ACHN (cell line): ENCODE measurements at places on chromosomes 16 and 17.
A peak's percentile ranks its signal among the peaks of the same experiment; 100 is the strongest.

GRCh38 chr17:39660397-39661385 lies 4.5 kb upstream of the TCAP start:
- no peak for DNase-seq

- DNase-seq, result peak; percentile 47
These were observed 3.6 kb downstream of the PNMT start for GRCh38 chr17:39671651-39672521.

DNA sequence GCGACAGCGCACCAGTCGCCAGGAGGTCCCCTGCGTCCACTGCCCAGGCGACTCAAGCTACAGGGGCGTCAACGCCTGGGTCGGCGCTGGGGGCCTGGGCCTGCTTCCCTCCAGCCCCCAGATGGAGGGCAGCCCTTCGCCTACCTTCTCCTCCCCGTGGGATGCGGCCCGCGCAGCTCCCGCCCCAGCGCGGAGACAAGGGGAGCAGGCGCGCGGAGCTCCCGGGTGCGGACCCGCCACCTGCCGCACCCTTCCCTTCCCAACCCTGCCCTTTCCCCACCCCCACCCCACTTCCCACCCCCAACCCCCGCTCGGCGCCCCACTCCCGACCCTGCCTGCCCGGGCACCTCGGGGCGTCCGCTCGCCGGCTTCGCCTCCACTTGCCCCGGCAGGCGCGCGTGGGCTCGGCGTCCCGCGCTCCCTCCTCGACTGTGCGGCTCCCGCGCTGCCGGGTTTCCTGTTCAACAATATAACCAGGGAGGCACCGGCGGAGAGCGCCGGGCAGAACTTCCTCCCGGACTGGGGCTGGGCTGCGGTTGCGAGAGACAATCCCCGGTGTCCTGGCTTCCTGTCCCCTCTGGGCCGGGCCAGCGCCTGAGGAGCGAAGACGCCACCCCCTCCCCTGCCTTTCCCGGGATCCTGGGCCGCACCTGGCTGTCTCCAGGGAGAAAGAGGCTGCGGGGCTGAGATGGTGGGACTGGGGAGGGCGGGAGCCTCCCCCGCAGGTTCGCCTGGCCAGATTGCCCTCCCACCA lies at the start of gene ARHGAP27:
Gene ARHGAP27, minus strand, starts transcription at position 466 of the 754 bp plus-strand sequence. CDS start 2,591 bp downstream, outside the sequence.
- DNase-seq, result no peak

GRCh38 chr16:72807245-72807644 lies 240.7 kb downstream of the ZFHX3 start:
- no peak for DNase-seq

DNA sequence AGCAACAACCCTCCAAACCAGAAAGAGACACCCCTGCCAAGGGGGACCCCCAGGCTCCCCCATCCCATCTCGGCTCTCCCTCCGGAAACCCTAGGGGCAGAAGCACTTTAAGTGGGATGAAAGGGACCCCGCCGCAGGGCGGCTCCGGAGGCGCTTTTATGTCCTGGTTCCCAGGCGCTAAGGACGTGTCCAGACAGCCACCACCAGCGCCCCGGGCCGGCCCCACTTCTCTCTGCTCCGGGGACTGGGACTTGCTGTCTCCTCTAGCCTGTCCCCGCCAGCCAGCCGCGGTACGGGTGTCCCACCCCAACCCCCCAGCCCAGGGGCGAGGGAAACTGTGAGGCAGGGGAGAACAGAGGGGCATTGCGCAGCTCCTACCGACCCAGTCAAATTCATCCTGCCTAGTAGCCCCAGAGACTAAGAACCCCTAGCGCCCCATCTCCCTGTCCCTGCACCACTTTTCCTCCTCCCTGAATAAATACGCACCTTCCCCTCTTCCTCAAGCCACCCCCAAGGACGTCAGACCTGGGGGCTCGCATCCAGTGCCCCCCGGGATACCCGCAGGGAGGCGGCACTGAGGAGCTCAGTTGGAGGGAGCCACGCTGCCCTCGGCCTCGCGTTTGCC lies 4.1 kb downstream of the SP6 start:
- DNase-seq, result no peak

DNA sequence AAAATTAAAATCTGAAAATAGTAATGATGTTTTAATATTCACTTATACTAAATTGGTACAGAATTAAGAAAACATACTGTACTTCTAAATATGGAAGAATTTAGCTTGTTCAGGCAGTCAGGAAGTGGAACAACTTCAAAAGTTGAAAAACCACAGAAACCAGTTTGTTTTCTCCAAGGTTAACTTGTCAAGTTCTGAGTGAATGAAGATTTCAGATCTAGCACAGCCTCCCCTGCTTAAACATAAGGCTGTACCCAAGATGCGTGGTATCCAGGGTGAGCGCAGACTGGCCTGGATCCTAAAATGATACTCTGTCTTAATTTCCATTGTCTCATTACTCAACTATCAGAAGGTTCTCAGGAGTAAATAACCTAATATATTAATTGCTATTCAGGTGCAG lies 730.7 kb upstream of the KIF2B start:
- no peak for DNase-seq

DNA sequence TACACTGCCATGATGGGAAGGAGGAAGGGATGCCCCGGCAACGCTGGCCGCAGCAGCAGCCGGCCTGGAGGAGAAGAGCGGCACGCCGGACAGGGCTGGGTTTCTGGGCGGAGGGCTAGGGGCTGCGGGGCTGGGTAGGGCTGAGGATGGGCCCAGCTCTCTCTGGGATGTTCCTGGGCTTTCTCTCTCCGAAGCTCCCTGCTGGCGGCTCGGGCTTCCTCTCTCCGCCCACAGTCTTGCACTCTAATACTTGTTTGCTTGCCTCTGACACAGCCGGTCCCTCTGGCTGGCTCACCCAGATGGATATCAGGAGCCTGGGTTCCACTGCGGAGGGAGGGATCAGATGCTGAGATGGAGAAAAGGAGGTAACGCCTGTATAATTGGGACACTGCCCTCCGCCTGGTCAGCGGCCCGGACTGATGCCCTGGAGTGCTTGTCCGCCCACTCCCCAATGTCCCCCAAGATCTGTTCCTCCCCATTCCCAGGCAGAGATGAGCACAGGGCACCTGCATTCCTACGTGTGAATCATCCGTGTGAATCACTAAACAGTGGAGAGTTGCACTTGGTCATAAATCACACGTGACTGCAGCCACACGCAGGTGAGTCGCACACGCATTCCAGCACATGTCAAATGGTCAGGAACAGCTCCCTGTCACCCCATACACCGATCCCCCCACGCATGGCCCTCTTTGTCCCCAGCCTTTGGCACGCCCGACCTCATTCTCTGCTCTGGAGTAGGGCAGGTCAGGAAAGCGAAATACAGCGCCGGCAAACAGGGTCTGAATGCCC lies at the start of gene ALOXE3:
Gene ALOXE3, minus strand, starts transcription at position 535 of the 789 bp plus-strand sequence. Its CDS starts 524 bp downstream, at position 11.
- peak; percentile 83 for DNase-seq

GRCh38 chr16:11264155-11264832 lies 4.8 kb downstream of the TNP2 start:
- DNase-seq, result no peak

GRCh38 chr16:52384378-52384777 lies 162.6 kb downstream of the TOX3 start:
- DNase-seq, result no peak

GRCh38 chr17:43169561-43170139 lies 1.4 kb upstream of the NBR1 start:
- DNase-seq, result no peak

- DNase-seq, result no peak
These were observed 10.8 kb upstream of the KPNB1 start for GRCh38 chr17:47638903-47639302.

DNA sequence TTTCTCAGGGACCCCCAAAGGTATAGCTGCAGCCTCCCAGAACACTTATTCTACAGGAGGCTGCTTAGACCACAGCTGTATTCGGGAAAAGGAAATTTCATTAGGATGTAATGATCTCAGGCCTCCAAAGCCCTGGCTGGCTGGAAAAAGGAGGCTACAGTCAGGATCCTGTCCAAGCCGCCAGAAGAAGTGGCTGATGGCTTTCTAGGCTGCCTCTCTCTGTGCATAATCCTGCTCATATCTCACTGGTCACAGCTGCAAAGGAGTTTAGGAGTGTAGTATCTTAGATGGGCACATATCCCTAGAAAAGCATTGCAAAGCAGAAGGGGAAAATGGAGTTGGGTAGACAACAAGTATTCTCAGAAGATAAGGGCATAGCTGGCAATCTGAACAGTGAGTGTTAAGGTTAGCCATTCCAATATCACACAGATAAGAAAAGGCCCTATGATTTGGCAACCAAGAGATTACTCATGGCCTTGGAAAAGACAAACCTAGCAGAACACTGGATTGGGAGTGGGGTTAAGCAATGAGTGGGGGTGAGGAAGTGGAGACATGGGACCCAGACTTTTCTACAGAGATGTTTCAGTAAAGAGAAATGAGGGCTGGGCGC lies 26.0 kb upstream of the PRKCA start:
- peak; percentile 15 for DNase-seq

DNA sequence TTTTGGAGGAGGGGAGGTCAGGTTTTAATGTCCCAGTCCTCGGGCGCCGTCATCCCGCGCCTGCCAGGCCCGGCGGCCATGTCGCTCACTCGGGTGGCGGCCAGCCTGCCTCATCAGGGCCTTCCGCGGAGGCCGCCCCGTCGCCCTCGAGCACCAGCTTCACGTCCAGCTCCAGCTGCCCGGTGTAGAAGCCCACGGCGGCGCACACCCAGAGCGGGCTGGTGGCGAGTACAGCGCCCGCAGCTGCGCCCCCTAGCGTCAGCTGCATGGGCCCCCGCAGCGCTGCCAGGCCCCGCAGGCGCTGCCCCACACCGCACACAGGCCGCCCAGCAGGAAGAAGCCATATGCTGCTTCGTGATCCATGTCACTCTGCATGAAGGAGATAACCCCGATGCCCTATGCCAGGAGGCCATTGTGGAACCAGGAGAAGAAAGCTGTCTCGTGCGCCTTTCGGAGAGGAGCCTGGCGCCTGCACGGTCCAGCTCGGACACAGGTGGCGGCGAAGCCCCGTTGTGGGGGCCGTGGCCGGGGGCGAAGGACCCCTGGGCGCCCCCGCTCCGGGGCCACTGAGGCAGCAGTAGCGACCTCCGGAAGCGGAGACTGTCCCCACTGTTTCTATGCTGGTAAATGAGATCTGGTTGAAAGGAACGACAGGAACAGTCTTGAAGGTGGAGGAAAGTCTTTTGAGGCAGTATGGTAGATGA lies 9.6 kb downstream of the AP2B1 start:
- DNase-seq, result no peak

DNA sequence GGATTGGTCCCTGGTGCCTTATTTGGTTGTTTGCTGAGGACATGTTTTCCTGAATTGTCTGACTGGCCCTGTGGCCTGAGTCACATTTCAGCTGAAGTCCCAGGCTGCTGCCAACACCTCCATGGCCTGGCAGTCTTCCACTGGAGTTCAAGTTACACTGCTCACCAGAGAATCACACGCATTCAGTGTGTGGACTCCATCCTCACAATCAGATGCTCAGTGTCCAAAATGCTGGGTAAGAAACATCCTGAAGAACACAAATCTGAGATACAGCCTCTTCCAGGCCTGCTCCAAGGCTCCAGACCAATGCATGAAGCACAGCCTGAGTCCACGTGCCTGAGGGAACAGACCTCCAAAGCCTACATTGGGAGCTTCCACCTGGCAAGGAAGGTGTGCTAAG lies 19.2 kb downstream of the CD300LB start:
- DNase-seq, result peak; percentile 19

DNA sequence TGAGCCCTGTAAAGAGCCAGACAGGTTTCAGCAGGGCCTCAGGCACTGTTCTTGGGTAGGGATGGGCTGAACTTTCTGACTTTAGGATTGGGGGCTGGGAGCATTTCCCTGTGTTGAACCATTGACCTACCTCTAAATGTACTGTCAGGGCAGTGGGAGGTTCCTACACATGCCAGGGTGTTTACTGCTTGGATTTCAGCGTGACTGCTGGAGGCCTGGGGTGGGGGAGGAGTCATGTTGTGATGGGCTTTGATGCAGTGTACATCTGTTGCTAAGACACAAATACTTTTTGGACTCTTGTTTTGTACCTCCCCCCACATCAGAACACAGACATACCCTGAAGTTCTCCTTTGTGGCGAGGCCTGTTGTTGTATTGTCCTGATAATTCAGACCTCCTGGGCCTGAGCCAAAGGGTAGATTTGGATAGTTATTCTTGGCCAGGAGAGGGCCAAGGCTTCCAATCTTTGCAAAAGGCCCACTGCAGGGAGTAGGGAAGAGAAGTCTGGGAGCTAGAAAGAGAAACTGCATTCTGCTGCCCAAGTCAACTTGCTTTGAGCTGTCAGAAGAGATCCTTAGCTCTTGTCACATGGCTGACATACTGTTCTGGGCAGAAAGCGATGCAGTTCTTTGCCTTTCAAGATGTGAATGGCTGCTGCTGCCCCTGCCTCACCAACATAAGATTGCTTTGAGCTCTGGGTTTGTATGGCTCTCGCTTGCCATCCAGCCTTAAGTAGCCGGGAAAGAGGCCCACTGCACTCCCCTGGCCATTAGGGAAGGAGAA lies 3.7 kb downstream of the NFE2L1 start:
- no peak for DNase-seq

- peak; percentile 76 for DNase-seq
These were observed 1.3 kb upstream of the HIC1 start for GRCh38 chr17:2053380-2054261.
